Upper lobe of right lung (tissue), 1 donor: ENCODE measurements at places on chromosomes 16 and 17. TPM values are rescaled to one million over a fixed set of nuclear protein-coding genes. Genes with fewer than 3 reads are reported as not detected.

Gene SLC7A5
- 13.5 TPM for total RNA-seq

Gene TERB1
- 0.26 TPM for total RNA-seq

Gene VTN
- total RNA-seq, result 1.3 TPM

Gene ICAM2
- total RNA-seq, result 70.5 TPM

Gene FBXL20
- 23.9 TPM for total RNA-seq

Gene KRTAP2-3
- total RNA-seq, result not detected

DNA sequence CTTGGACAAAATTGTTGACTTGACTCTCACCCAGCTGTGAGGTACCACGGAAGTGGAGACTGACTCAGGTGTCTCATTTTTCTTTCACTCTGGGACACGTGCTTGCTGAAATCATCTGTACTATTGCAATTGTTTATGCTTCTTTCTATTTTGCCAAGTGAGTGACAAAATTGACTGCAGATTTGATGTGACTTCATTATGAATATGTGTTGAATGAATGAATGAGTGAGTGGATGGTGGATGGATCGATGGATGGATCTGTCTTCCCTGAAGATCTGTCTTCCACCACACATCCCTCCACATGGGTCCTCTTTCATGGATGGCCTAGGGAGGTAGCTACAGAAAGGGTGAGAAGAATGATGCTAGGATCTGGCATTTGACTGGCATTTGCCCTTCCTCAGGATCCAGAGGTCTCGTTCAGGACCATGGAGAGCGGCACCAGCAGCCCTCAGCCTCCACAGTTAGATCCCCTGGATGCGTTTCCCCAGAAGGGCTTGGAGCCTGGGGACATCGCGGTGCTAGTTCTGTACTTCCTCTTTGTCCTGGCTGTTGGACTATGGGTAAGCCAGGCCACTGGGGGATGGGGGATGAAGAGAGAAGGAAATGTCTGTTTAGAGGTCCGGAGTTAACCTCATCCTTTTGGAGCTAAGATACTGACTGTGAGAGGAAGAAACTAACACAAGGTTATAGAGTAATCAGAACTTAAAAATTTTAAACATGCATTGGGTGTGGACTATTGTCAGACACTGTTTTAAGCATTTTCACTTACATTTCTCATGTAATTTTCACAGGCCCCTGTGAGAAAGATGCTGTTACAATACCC lies 12.7 kb downstream of the SLC5A11 start:
- no peak overlapping the region for H3K27ac ChIP-seq
- H3K4me1 ChIP-seq, result no peaks in the 10 kb centered on the region
- DNase-seq, result peak; percentile 70
- no peaks in the 10 kb centered on the region for H3K36me3 ChIP-seq
- H3K27me3 ChIP-seq, result no peaks in the 10 kb centered on the region
- no peak overlapping the region for H3K4me3 ChIP-seq

DNA sequence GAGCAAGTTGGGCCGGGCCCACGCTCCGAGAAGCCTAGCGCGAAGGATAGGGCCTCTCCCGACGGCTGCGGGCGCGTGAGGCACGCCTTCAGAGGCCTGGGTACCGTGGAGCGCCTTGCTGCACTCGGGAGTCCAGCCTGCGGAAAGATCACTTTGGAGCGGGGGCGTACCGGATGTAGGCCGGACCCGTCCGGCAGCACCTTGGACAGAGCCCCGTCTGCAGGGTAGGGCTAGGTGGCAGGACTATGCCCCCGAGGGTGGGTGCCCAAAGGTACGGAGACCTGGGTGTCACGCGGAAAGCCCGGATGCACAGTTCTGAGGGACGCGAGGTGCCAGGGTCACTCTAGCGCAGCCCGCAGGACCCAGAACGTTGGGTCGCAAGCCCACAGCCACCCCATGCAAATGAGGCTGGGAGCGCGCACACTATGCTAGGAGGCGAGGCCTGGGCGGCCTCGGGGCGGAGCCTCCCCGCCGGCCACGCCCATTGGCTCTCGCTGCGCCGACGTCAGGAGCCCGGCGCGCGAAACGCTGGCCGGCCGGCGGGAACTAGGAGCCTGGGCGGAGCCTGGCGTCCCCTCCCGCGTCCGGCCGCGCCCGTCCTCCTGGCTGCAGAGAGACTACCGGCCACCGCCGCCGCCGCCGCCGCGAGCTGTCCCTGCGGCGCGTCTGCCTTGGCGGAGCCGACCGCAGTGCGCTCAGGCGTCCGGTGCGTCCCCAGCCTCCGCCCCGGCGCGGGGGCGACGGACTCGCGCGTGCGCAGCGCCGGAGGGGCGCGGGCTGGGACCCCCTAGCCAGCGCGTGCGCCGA lies at the start of gene PAQR4:
Gene PAQR4 (plus strand): TSS at position 611 of the 807 bp plus-strand sequence. CDS start 327 bp downstream, outside the sequence.
- no peak within 1 kb of the TSS for H3K27ac ChIP-seq
- H3K36me3 ChIP-seq, result no peaks in the 10 kb centered on the region
- H3K4me1 ChIP-seq, result peaks cover 36% of the 10 kb centered on the region
- peak; percentile 93 for DNase-seq
- peak within 1 kb of the TSS; percentile 71 for H3K4me3 ChIP-seq
- H3K27me3 ChIP-seq, result peaks cover 46% of the 10 kb centered on the region

GRCh38 chr17:62000186-62000585 lies 64.9 kb downstream of the MED13 start:
- H3K27me3 ChIP-seq, result no peaks in the 10 kb centered on the region
- peaks cover 33% of the 10 kb centered on the region for H3K36me3 ChIP-seq
- no peak for DNase-seq
- H3K4me3 ChIP-seq, result no peak overlapping the region
- H3K27ac ChIP-seq, result no peak overlapping the region
- no peaks in the 10 kb centered on the region for H3K4me1 ChIP-seq

DNA sequence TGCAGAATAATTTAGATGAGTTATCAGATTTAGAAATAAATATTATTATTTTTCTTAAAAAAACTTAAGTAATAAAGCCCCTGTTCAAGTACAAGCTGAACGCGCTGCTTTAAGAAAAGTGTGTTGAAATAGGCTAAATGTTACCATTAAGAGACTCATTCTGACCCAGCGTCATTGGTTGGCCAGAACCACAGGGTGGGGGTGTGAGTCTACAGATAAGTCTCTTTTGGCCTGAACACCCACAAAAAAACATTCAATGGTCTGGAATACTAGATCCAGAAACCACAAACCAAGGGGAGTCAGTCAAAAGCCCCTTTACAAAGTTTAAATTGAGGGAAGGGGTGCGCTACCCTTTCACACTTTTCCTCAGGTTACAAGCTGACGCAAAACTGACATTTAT lies 776.1 kb downstream of the KCNJ2 start:
- no peaks in the 10 kb centered on the region for H3K36me3 ChIP-seq
- no peaks in the 10 kb centered on the region for H3K4me1 ChIP-seq
- no peak for DNase-seq
- H3K27ac ChIP-seq, result no peak overlapping the region
- H3K4me3 ChIP-seq, result no peak overlapping the region
- no peaks in the 10 kb centered on the region for H3K27me3 ChIP-seq

GRCh38 chr16:2749476-2749875 lies 3.0 kb upstream of the SRRM2 start:
- no peak overlapping the region for H3K4me3 ChIP-seq
- H3K36me3 ChIP-seq, result no peaks in the 10 kb centered on the region
- no peak overlapping the region for H3K27ac ChIP-seq
- peaks cover 11% of the 10 kb centered on the region for H3K4me1 ChIP-seq
- H3K27me3 ChIP-seq, result no peaks in the 10 kb centered on the region
- no peak for DNase-seq

GRCh38 chr17:77392376-77393273 lies 251.9 kb downstream of the SEC14L1 start:
- H3K36me3 ChIP-seq, result no peaks in the 10 kb centered on the region
- H3K4me1 ChIP-seq, result peaks cover 70% of the 10 kb centered on the region
- no peak for DNase-seq

- H3K4me3 ChIP-seq, result no peak overlapping the region
- H3K36me3 ChIP-seq, result no peaks in the 10 kb centered on the region
- H3K27ac ChIP-seq, result no peak overlapping the region
- no peak for DNase-seq
- H3K27me3 ChIP-seq, result no peaks in the 10 kb centered on the region
- no peaks in the 10 kb centered on the region for H3K4me1 ChIP-seq
These were observed 43.1 kb downstream of the ARSG start for GRCh38 chr17:68334393-68334792.

- H3K4me3 ChIP-seq, result no peak overlapping the region
- H3K27me3 ChIP-seq, result no peaks in the 10 kb centered on the region
- H3K27ac ChIP-seq, result no peak overlapping the region
- H3K4me1 ChIP-seq, result peaks cover 12% of the 10 kb centered on the region
- peaks cover 96% of the 10 kb centered on the region for H3K36me3 ChIP-seq
These were observed 20.2 kb downstream of the MBTPS1 start for GRCh38 chr16:84096447-84097005.

GRCh38 chr16:76577003-76577402 lies 299.8 kb downstream of the CNTNAP4 start:
- H3K4me1 ChIP-seq, result no peaks in the 10 kb centered on the region
- no peaks in the 10 kb centered on the region for H3K27me3 ChIP-seq
- no peak overlapping the region for H3K27ac ChIP-seq
- DNase-seq, result no peak
- H3K36me3 ChIP-seq, result no peaks in the 10 kb centered on the region

GRCh38 chr16:54936201-54936978 lies 5.7 kb downstream of the IRX5 start:
- peaks cover 8% of the 10 kb centered on the region for H3K4me1 ChIP-seq
- peak overlapping the region; percentile 84 for H3K27ac ChIP-seq
- H3K4me3 ChIP-seq, result peak overlapping the region; percentile 67
- H3K27me3 ChIP-seq, result peaks cover 100% of the 10 kb centered on the region

DNA sequence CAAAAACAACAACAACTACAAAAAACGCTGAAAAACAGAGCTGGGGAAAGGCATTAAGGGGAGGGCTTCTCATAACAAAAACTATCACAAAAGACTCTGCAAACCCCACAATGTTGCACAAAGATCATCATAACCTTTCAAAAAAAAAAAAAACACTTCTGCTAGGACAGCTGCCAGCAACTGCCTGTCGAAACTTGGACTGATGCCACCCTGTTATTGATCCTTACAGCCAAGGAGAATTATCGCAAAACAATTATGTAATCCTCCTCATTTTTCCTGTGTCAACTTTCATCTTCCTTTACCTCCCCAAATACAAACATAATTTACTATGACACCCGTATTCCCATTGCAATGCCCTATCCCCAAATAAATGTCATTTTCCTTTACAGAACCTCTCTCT lies 9.3 kb downstream of the CCDC40 start:
- no peak for DNase-seq
- H3K4me3 ChIP-seq, result no peak overlapping the region
- no peaks in the 10 kb centered on the region for H3K4me1 ChIP-seq
- H3K27ac ChIP-seq, result no peak overlapping the region
- no peaks in the 10 kb centered on the region for H3K27me3 ChIP-seq

- no peak overlapping the region for H3K27ac ChIP-seq
- H3K27me3 ChIP-seq, result no peaks in the 10 kb centered on the region
- H3K4me1 ChIP-seq, result peaks cover 20% of the 10 kb centered on the region
These were observed 100.9 kb downstream of the PARN start for GRCh38 chr16:14529010-14529669.

DNA sequence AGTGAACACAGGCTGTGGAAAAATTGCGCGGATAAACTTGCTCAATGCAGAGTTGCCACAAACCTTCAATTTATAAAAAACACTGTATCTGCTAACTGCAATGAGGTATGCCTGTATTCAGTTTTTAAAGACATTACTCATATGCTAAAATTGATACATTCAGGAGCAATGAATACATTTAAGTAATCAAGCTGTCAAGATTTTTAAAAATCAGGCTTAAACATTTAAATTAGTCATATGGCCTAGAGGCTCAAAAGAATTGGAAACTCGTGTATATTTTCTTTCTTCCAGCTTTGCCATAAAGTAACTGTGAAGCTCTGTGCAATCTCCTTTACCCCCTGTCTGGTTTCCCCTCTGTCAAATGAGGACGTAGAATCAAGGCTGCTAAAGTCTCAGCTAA lies 4.1 kb downstream of the SYNRG start:
- DNase-seq, result no peak
- H3K4me3 ChIP-seq, result no peak overlapping the region
- H3K4me1 ChIP-seq, result peaks cover 10% of the 10 kb centered on the region
- peaks cover 5% of the 10 kb centered on the region for H3K36me3 ChIP-seq

DNA sequence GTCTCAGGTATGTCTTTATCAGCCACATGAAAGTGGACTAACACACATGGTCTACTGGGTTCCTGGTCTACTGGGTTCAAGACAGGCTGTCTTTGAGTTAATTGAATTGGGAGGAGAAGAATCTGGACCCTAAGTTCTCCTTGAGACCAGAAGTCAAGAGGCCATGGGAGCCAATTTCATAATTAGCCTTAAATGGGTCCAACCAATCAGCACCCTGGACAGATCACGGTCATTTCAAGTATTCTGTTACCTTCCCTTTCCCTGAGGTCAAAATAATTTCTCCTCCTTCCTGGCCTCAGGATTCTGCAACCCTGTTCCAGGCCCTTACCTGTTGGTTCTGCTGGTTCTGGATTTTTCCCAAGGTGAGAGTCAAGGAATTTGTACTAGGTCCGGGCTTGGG lies 23.8 kb downstream of the OSBPL7 start:
- no peak overlapping the region for H3K27ac ChIP-seq
- H3K27me3 ChIP-seq, result peaks cover 8% of the 10 kb centered on the region
- no peaks in the 10 kb centered on the region for H3K36me3 ChIP-seq
- H3K4me1 ChIP-seq, result no peaks in the 10 kb centered on the region

DNA sequence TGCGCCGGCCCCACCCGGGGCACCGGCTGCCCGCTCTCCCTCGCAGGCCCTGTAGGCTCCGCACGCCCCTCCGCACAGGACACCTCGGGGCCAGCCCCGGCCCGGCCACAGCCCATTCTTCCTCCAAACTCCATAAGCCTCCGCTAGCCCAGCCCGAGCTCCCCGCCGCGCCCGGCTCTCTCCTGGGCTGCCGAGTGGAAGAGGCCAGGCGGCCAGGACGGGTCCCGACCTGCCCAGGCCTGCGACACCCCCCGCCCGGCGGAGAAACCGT lies 397 bp downstream of the NCOR1 start:
- DNase-seq, result peak; percentile 86
- H3K27me3 ChIP-seq, result no peaks in the 10 kb centered on the region
- peak overlapping the region; percentile 84 for H3K4me3 ChIP-seq
- H3K36me3 ChIP-seq, result no peaks in the 10 kb centered on the region
